ENCODE measurements at places on chromosomes 1 and 21.

DNA sequence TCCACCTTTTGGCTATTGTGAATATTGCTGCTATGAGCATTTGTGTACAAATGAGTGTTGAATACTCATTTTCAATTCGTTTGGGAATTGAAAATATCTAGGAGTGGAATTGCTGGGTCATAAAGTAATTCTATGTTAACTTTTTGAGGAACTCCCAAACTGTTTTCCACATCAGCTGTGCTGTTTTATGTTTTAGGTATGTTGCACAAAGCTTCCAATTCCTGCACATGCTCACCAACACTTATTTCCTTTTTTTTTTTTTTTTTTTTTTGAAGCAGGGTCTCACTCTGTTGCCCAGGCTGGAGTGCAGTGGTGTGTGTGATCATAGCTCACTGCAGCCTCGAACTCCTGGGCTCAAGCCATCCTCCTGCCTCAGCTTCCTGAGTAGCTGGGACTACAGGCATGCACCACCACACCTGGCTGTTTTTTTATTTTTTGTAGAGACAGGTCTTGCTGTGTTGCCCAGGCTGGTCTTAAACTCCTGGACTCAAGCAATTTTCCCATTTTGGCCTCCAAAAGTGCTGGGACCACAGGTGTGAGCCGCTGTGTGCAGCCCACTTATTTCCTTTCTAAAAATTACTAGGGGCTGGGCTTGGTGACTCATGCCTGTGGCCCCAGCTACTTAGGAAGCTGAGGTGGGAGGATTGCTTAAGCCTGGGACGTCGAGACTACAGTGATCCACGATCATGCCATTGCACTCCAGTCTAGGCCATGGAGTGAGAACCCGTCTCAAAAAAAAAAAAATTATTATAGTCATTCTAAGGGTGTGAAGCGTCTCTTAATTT, 33.4 kb downstream of the TMCC2 start:
- H3K4me3 ChIP-seq = no peak overlapping the region
- H3K36me3 ChIP-seq = no peaks in the 10 kb centered on the region
- H3K27ac ChIP-seq = no peak overlapping the region

- peaks cover 23% of the 10 kb centered on the region for H3K36me3 ChIP-seq
- H3K4me1 ChIP-seq = peaks cover 27% of the 10 kb centered on the region
- H3K4me3 ChIP-seq = peak overlapping the region; percentile 60
- H3K27ac ChIP-seq = peak overlapping the region; percentile 48
- DNase-seq = no peak
Observed at GRCh38 chr1:182391028-182391361, 595 bp downstream of the GLUL start.

- no peak for DNase-seq
- no peak overlapping the region for H3K4me3 ChIP-seq
- no peaks in the 10 kb centered on the region for H3K36me3 ChIP-seq
- no peaks in the 10 kb centered on the region for H3K4me1 ChIP-seq
- no peaks in the 10 kb centered on the region for H3K27me3 ChIP-seq
- no peak overlapping the region for H3K27ac ChIP-seq
Observed at GRCh38 chr21:14982336-14982735, 82.5 kb downstream of the NRIP1 start.

- H3K4me1 ChIP-seq = peaks cover 8% of the 10 kb centered on the region
- no peak overlapping the region for H3K27ac ChIP-seq
- no peak overlapping the region for H3K4me3 ChIP-seq
- peak; percentile 42 for DNase-seq
Observed at GRCh38 chr1:7703321-7704213, 67.5 kb upstream of the VAMP3 start.

DNA sequence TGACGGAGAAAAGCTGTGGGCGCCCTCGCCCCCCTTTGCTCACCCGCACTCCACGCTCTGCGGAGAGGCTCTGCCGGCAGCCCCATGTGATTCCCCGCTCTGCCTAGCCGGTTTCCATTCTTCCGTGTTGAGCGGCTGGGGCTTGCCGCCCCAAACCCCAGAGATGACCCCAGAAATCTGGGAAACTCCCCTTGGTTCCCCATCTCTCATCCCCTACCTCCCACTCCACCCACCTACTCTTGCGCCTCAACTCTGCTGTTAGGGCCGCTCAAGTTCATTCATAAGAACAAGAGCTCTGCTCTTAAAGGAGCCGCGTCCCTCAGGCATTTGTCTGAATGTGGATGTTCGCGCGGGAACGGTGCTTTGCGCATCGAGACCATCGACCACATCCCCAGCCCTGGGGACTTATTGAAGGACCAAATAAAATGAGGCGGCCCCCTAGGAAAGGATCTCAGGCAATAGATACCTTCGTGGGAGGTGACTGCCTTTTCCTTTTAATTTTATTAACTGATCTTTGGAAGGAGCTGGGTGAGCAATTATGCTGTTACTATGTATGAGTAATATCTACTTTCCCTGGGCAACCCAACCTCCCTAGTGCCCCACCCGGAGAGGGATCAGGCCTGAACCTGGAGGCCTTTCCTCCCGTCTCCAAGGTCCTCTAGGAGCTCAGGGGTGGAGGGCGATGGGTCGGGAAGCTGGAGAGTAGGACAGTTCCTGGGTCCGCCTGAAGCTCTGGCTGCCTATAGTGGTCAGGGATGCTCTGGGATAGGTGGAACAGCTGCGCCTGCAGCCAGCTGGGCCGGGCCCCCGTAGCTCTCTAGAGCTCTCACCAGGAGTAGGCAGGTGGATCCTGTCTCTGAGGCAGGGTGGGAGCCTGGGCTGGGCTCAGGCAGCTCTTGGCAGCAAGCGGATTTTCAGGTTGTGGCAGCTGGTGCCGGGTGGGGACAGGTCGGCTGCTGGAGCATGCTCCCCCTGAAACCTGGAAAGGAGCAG, 898 bp downstream of the MFSD2A start:
- H3K4me3 ChIP-seq = peak overlapping the region; percentile 72
- H3K36me3 ChIP-seq = no peaks in the 10 kb centered on the region
- no peaks in the 10 kb centered on the region for H3K27me3 ChIP-seq
- peak; percentile 67 for DNase-seq
- peaks cover 20% of the 10 kb centered on the region for H3K4me1 ChIP-seq

DNA sequence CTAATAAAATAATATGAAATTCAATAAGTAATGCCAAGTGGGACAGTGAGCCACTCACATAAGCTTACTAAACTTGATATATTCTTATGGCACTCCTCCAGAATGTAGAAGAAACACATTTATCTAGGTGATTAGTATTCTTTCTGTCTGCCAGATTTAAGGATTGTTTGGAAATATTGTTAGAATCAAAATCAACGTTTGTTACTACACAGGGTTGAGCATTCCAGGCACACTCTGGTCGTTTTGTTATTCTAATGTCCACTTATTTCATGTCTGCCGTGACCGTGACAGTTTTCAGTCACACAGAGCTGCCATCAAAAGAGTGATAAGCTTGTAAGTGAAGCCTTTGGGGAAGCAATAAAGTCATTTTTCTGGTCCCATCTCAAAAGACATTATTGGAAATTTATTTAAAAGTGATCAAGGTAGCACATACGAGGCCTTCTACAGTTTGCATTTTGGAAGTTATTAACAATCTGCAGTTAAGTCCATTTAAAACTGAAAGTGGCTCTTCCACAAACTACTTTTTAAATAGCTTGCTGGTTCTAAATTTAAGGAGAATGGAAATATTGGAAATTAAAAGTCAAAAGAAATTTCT, 38.0 kb downstream of the NFIA start:
- no peaks in the 10 kb centered on the region for H3K4me1 ChIP-seq
- DNase-seq = no peak
- no peaks in the 10 kb centered on the region for H3K27me3 ChIP-seq
- H3K36me3 ChIP-seq = no peaks in the 10 kb centered on the region
